Osteoblast (primary cell): ENCODE measurements at places on chromosomes 3 and 15. TPM values are rescaled to one million over a fixed set of nuclear protein-coding genes. Genes with fewer than 3 reads are reported as not detected.

AP3B2 gene
- total RNA-seq = under 0.01 and 0.36 TPM in 2 replicates

EHHADH gene
- 3.2 and 4.0 TPM in 2 replicates for total RNA-seq

GOLGA6L9 gene
- 1.8 TPM in 2 replicates for total RNA-seq

SPSB4 gene
- not detected in 2 replicates for total RNA-seq

SCN11A gene
- total RNA-seq = under 0.01 TPM in 1 of 2 replicates, not detected in the other

CCDC33 gene
- 0.29 TPM in 1 of 2 replicates, not detected in the other for total RNA-seq

CP gene
- 0.88 and 1.4 TPM in 2 replicates for total RNA-seq

GOLGA6A gene
- under 0.01 TPM in 1 of 2 replicates, not detected in the other for total RNA-seq
